ENCODE measurements at places on chromosomes 5 and 9. TPM values are rescaled to one million over a fixed set of nuclear protein-coding genes. Genes with fewer than 3 reads are reported as not detected.

The GZMA gene
- total RNA-seq = not detected

The PRRC1 gene
- 38.0 TPM for total RNA-seq

The ZNF354C gene
- 9.1 TPM for total RNA-seq

The FOXD1 gene
- 0.10 TPM for total RNA-seq

The ARL14EPL gene
- not detected for total RNA-seq

The TMEM174 gene
- not detected for total RNA-seq

The UNC5A gene
- 0.08 TPM for total RNA-seq

The TRIM7 gene
- 0.74 TPM for total RNA-seq

The SLC22A4 gene
- total RNA-seq = 3.0 TPM

The SYNPO gene
- 174 TPM for total RNA-seq

The ACOT12 gene
- not detected for total RNA-seq
